ENCODE measurements at places on chromosomes 13 and 19. TPM values are rescaled to one million over a fixed set of nuclear protein-coding genes. Genes with fewer than 3 reads are reported as not detected.

The NCR1 gene
- total RNA-seq = not detected

The NKPD1 gene
- not detected for total RNA-seq

The SLC6A16 gene
- total RNA-seq = not detected

DNA sequence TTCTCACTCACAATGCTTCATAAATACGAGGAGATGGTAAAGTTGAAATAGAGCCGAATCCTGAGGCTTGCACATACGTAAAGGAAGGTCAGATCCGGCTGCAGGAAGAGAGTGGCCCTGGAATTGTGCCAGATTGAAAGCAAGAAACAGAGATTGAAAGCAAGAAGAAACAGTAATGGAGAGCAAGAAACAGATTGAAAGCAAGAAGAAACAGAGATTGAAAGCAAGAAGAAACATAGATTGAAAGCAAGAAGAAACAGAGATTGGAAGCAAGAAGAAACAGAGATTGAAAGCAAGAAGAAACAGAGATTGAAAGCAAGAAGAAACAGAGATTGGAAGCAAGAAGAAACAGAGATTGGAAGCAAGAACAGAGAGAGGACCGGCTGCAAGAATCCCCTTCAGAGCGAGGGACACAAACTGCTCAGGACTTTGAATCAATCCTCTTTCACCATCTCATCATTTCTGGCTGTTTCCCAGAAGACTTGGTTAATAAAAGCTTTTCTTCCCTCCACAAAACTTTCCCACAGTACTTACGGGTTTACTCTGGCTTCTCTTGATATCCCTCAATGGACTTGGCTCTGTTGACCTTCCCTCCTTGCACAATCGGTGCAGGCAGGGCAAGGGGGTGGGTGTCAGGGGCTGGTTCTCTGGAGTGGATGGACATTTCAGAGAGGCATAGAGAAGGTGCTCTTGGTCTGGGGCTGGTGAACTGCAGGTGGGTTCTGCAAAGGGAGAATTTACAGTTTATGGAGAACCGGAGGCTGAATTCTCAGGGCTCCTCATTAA lies 25.5 kb downstream of the OR7A5 start:
- DNase-seq = no peak

DNA sequence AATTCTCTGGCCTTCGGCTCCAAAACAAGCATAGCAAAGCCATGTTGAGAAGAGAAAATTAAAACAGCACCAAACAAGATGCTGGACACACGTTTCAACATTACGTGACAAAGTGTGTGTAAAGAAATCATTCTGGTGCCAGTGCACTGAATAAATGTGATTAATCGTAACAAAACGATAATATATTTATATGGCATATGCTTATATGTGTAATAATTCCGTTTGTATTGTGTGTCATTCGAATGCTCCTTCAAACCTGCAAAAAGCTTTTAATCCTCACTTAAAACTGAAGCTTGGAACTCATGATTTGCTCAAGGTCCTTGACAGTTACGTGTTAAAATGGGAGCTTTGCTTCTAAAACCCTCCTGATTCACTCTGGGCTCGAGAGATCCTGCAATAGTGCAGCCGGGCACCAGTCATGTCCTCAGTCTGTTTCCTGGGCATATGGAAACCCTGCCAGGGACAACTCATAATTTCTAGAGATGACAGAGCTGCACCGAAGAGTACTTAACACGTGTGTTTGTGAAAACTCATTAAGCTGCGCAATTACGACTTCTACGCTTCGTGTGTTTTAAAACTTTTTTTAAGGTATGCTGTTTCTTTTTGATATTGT lies 731 bp upstream of the AKAP8L start:
- DNase-seq = no peak

DNA sequence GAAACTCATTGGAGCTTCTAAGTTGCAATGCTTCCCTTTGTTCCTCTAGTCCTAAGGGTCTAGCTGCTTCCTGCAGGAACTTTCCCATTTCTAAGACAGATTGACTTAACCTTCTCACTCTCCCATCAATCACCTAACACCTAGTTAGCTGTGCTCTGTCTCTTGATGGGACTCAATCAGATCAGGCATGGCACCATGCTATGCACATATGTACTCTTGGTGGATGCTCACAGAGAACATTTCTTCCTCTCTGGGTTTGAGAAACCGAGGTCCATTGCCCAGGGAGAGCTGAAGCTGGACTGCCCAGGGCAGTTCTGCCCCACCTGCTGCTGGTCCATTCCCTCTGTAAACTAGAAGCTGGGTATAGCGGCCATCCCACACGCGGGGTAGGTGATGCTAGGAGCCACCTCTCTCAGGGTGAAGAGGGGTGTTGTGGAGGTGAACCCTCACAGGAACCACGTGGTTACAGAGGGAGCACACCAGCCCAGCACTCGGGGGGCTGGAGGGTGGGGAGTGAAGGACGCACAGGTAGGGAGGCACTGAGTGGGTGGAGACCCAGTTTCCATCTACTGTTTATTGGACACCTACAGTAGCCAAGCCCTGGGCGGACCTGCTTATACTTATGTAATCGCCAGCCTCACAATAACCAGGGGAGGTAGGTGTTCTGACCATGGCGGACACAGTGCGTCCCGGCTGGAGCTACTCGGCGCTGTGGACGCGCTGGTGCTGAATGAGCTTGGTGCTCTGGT lies 3.1 kb upstream of the UBE2M start:
- no peak for DNase-seq

- no peak for DNase-seq
Measured at GRCh38 chr19:815079-815774, 6.5 kb downstream of the PLPPR3 start.
